DMS79 (cell line): ENCODE measurements at places on chromosomes 2 and 18.

GRCh38 chr2:203105996-203106395 is 91.3 kb downstream of the NBEAL1 start:
- DNase-seq: no peak

GRCh38 chr2:44605511-44605910 is 243.8 kb downstream of the CAMKMT start:
- no peak for DNase-seq

GRCh38 chr2:29918941-29919340 is 2.4 kb downstream of the ALK start:
- no peak for DNase-seq

DNA sequence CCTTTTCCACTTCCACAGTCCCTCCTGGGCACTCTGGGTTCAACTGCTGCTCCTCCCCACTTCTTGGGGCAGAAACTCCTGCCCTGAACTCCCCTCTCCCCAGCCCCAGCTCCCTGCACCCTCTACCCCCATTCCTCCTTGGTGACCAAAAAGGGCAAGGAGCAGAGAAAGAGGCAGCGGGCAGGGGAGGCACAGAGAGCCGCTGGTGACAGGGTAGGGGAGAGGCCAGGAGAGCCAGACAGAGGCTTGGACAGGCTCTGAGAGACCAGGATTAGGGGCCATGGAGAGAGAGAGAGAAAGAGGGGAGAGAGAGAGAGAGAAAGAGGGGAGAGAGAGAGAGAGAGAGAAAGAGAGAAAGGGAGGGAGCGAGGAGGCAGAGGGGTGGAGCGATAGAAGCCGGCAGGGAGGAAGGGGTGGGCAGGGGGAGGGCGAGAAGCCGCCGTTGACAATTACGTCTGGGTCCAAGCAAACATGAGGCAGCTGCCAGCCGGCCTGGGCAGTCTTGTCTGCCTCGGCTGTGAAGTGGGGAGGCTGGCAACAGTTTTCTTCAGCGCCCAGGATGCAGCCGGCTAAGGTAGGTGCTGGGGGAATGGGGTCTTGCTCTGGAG is at the start of gene KCNIP3:
TSS of gene KCNIP3 (plus strand) at position 468 of the 608 bp plus-strand sequence. CDS start at position 560, 92 bp downstream.
- peak; percentile 74 for DNase-seq

DNA sequence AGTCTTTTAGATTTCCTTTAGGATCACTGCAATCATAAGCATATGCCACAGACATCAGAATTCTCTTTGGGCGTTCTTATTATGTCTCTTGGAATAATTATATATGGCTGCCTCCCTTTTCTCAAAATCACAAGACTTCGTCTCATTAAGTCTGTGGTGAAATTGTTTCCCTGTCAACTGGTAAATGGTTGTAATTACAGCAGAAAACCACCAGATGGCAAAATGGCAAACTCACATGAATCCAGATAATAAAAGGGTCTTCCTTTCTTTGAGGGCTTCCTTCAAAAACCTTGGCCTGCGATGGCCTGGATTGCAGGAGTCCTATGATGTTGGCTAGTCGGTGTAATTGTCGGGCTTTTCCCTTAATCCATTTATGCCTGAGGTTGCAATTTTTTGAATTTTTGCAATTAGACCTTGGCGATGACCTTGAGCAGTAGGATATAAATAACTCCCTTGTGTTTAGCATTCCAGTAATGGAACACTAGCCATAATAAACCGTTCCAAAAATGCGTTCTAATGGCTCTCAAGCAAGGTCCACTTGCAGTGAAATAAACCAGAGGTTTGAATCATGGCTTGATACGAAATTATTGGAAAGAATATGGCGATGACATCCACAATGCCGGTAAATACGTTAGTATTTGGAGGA is 656.4 kb downstream of the MBD2 start:
- no peak for DNase-seq

DNA sequence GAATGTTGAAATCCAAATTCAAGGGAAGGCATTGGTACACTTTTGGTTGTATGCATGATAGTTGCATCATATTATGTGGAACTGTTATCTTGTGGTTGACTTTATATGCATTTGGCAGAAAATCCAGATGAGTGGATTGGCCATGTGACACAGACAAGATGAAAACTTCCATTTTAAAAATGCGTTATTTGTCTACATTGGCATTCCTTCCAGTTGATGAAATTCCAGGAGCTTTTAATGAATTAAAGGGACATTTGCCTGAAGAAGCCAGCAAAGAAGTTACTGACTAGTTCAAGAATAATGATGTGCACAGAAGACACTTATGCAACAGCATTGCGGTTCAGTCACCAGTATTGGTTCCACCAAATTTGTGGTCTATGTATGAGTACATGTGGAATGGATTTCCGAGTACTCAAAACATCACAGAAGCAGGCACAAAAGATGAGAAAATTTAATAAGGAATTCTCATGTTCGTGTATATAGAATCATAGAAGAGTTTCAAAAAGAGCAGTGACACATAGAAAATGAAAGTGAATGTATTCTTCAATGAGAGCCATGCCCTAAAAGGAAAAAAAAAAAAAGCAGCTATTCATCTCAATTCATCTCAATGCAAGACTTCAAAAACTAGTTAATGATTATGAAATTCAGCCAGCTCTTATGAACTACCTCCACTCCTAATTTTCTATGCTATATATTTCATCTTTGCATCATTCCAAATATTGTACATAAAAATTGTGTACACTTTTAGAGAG is 232.1 kb downstream of the RBM43 start:
- no peak for DNase-seq

DNA sequence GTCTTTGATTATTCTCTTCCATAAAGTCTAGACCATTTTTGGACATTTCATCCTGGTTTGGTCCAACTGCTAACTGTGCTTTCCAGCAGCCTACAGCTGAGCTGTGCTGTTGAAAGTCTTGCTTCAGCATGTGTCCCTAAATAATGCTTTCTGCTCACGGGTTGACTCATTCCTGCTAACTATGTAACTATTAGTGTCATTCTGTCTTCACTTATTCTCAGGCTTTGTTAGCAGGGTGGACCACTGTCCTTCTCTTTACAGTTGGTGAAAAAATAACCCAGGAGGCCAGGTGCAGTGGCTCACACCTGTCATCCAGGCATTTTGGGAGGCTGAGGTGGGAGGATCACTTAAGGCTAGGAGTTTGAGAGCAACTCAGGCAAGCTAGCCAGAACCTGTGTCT is 8.9 kb downstream of the ADAM23 start:
- DNase-seq: no peak

- no peak for DNase-seq
These were observed 23.4 kb downstream of the SH2D6 start for GRCh38 chr2:85441864-85442263.

- no peak for DNase-seq
These were observed 1277.0 kb upstream of the SLC39A10 start for GRCh38 chr2:194380011-194380410.

DNA sequence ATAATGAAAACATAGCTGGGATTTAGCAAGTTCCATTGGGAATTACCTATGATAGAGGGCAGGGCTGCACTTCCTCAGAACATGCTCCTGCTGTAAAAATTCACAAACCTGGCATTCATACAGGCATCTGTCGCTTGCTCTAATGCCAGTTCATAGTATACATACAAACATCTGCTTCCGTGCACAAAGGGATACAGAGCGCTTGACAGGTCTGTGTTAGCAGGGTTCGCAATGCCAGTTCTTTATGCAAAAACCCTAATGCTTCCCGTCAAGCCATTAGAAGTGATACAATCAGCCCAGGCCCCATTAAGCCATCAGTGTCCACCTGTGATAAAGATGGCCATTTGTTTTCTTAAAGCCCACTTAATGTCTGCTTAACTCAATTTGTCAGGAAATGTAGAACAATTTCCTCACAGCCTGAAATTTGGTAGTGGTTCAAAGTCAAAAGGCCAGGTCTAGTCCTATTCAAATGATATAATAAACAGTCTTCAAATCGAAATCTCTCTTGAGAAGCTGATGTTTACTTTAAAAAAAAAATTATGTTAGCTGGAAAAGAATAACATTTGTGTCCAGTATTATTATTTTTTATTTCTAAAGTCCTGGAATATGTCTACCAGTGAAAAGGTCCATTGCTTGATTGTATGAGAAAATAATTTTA is 556.3 kb downstream of the ARHGAP15 start:
- DNase-seq: no peak

GRCh38 chr2:180038997-180039396 is 31.9 kb upstream of the CWC22 start:
- no peak for DNase-seq

DNA sequence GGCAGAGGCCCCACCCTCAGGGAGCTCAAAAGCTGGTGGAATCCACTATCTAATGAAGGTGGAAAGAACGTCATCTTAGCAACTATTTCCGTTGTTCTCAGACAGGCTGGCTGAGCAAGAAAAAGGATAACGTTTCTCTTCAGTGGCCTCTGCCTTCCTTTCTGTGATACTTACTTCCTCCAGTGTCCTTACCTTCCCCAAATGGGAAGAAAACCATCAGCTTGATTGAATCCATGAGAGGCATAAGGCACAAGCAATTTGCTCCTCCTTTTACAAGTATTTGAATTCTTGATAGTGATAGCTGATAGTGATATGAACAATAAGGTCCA is 8.1 kb upstream of the NCOA1 start:
- DNase-seq: no peak
